Esophagus muscularis mucosa (tissue), 4 donors: ENCODE measurements at places on chromosomes 3 and 15. TPM values are rescaled to one million over a fixed set of nuclear protein-coding genes. Genes with fewer than 3 reads are reported as not detected.

GRCh38 chr3:183061391-183062172 is 37.7 kb downstream of the MCCC1 start:
- no peak for DNase-seq

DNA sequence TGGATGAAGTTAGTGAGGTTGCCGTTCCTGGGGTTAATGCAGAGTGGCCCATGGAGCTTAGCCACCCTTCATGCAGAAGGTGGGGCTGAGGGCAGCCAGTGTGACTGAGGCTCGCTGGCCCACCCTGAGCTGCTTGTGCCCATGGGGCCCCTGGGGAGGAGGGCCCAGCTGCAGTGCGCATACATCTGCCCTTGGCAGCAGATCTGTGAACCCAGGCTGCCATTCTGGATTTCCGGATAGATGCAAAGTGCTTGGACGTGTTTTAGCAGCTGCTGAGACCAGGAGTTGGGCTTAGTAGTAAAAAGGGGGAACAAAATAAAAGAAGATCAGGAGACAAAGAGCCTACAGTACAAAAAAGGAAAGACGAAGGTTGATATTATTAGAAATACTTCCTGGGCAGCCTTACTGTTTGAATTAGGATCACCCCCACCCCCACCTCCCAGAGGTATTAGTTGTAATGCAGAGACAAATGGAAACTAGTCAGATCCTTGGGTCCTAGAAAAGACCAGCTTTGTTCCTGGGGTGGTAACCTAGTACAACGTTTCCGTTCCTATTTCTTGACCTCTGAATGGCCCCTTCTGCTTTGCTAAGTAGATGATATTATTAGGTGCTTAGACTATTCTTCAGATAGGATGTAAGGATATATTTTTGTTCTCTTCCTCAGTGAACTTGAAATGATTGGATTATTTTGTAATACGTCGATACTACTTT is 70.2 kb downstream of the IGF1R start:
- no peak for DNase-seq

GRCh38 chr3:134663721-134664456 is 13.1 kb upstream of the KY start:
- no peak for DNase-seq

The PLSCR5 gene
- not detected for total RNA-seq

GRCh38 chr3:197888511-197888910 is 61.5 kb upstream of the RPL35A start:
- no peak for DNase-seq

DNA sequence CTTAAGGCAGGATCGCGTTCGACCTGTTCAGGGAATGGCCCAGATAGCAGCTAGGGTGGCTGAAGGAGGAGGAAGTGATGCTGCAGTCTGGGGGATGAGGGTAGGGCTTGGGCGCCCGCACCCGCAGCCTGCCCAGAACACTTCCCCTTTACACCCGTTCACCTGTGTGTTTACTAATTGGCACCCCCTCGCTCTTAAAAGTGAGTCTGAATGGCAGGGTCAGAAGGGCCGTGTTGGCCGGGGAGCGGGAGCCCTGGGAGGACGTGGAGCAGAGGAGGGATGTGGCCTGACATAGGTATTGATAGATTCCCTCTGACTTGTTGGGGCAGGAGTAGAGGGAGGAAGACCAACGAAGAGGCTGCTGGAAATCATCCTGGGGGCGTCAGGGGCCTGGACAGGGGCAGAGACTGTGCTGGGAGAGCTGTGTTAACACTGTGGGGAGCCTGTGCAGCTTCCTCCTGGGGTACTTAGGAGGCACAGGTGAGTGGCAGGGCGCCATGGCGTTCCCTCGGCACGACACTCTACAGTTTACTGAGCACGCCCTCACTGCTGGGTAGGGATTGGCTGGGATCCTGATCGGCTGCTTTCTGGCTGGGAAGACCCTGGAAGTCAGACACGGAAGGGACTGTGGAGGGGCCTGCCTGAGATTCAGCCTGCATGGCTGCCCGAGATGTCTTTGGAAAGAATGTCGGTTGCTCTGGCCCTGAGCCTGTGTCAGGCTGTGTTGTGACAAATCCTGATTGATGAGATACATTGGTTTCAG is 51.7 kb downstream of the SLC6A6 start:
- DNase-seq: no peak

DNA sequence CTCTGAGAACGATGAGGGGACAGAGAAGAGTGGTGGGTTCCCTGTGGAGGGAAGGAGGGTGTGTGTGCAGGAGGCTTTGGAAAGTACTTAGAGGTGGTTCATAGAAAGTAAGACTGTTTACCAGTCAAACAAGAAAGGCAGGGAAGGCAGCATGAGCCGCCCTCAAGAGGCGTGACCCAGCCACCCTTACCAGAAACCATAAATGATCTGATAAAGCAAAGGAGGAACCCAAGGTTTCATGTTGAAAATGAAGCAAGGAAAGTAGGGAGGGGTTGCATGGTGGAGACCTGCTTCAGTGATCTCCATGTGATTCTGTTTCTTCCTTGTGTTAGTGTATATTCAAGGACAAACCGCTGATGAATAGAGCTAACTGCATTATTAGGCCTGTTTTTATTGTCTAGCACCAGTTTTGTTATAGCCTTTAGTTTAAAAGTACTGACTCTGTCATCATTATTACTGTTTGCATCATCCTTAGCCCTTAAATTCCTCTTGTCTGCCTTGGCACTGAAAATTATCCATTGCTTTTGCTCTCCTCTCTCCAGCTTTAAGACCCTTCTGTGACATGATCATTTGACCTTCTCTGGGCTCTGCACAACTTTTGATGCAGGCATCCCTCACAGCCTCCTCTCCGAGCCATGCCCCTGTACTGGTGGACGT is 96.1 kb downstream of the STAC start:
- DNase-seq: no peak

GRCh38 chr15:96345560-96346399 is 15.3 kb downstream of the NR2F2 start:
- DNase-seq: no peak

The AGBL1 gene
- total RNA-seq: not detected
